Astrocyte of the spinal cord (primary cell): ENCODE measurements at places on chromosomes 4 and X.

- no peak for DNase-seq
These were observed 46.4 kb downstream of the ASMT start for GRCh38 chrX:1661048-1661921.

- DNase-seq: no peak
These were observed 242.4 kb downstream of the BMPR1B start for GRCh38 chr4:95000076-95000648.

DNA sequence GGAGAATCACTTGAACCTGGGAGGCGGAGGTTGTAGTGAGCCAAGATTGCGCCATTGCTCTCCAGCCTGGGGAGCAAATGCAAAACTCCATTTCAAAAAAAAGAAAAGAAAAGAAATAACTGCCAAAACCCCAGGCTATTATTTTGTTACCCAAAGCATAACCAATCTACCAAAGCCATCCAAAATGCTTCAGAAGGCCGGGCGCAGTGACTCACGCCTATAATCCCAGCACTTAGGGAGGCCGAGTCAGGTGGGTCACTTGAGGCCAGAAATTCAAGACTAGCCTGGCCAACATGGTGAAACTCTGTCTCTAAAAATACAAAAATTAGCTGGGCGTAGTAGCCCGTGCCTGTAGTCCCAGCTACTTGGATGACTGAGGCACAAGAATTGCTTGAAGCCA, 49.8 kb downstream of the SMIM31 start:
- DNase-seq: no peak

DNA sequence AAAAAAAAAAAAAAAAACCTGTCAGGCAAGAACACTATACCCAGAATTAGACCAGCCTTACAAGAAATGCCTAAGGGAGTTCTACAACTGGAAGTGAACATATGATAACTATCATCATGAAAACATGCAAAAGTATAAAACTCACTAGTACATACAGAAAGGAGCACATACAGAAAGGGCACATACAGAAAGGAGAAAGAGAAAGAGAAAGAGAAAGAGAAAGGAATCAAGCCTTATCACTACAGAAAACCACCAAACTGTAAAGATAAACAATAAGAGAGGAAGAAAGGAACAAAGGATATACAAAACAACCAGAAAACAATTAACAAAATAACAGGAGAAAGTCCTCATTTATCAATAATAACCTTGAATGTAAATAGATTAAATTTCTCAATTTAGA, 50.4 kb downstream of the PHKA1 start:
- no peak for DNase-seq

DNA sequence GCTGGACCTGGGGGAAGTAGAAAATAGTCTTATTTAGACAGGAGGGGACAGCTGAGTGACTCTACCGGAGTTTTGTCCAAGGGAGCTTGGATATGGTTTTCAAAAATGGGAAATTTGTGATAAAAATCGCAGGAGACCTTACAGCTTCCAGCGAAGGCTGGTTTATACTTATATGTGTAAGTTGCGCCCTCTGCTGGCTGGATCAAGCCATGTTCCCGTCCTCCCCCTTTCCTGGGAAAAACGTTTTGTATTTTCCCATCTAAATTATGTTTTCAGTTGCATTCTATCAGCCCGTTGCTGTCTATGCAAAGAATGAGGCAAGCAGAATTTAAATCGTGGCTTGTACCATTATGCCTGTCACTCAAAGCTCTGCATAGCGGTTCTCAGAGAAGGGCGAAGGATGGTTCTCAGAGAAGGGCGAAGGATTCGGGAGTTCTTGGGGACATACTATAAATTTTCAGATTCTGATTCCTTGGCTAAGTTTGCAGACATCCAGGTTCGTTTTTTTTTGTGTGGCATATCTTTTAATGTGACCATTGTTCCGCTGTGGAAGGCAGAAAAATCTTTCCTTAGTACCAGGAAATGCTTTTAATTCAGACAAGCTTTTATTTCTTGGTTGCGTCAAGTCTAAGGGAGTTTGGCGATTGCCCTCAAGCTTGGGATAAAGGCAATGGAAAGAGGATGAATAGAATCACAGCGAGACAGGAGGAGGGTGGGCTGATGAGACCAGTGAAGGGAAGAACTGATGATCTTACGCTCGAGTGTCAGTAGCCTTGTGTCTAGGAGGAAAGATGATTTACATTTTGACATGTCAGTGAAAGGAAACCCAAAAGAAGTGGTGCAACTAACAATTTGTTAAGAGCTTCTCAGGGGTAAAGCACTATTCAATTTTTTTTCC, 128.5 kb upstream of the ARX start:
- DNase-seq: peak; percentile 58
